ENCODE measurements at places on chromosomes 6 and 20. TPM values are rescaled to one million over a fixed set of nuclear protein-coding genes. Genes with fewer than 3 reads are reported as not detected.

GRCh38 chr6:56804996-56805395 is 149.9 kb upstream of the BEND6 start:
- DNase-seq: no peak

GRCh38 chr6:148347441-148348054 is 4.9 kb downstream of the SASH1 start:
- no peak for DNase-seq

DNA sequence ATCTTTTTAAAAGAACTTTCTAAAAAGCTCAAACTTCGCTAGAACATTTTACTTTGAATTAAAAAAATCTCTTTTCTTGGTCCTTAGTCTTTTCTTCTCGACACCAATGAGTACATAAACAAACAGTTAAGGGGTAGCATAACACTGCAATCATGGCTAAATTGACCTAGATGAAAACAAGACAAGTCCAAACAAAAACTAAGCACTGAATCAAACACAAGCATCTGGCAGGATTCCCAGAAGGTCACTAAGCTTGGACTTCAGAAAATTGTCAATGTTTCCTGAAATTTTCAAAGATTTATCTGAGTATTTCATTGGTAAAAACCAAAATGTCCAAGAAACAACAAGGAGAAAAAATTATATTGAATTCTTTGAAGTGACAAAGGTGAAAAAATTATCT is 5.0 kb downstream of the COL21A1 start:
- DNase-seq: no peak

GRCh38 chr20:1524004-1524403 is 32.8 kb upstream of the SIRPB2 start:
- no peak for DNase-seq

GRCh38 chr6:151300267-151300991 is 60.7 kb downstream of the AKAP12 start:
- DNase-seq: no peak

- no peak for DNase-seq
These were observed 889.1 kb upstream of the MAP3K7 start for GRCh38 chr6:91476000-91476399.

DNA sequence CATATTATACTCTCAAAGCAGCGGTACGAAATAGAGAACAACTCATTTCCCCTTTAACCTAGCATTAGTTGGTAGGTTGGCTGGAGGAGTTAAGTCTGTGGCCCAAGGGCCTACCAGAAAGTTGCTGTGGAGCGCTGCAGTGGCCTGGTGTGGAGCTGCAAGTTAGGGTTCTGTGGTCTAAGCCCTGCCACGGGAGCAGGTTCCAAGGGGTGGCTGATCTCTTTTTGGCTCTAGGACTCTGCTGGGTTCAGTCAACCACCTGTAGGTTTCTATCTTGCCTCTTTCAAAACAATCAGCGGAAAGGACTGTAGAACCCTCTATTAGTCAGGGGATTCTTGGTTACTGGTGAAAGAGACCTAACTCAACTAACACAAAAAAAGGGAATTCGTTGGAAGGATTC is 54.5 kb upstream of the TULP4 start:
- DNase-seq: no peak

- DNase-seq: no peak
These were observed 21.1 kb upstream of the EDN1 start for GRCh38 chr6:12269110-12269509.

- no peak for DNase-seq
These were observed 64.1 kb upstream of the BEND6 start for GRCh38 chr6:56890683-56891429.

DNA sequence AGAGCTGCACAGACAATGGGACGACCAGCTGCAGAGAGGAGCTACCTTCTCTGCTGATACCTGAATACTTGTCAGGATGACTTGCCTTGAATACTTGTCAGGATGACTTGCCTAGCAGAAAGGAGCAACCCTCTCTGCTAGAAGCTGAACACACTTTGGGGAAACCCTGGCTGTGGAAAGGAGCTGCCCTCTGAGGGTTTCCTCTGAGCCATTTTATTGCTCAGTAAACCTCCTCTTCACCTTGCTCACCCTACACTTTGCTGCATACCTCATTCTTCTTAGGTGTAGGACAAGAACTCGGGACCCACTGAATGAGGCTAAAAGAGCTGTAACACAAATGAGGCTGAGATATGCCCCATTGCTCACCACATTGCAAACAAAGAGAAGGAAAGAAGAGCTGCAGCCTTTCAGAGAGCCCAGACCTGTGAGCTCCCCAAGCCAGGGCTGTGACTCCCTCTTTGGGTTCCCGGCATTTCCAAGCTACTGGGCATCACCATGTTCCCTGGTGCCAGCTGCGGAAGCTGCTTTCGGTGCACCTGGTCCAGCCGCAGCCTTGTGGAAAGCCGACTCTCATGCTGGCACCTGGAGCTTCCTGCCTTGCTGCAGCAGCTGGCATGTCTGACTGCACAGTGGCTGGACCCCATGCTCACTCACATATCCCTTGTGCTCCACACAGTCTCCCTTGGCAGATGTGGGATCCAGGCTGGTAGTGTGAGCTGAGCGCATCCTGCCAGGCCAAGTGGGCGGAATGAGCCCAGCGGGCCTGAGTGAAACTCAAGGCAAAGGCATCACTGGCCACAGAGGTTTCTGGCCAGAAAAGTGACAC is 106.7 kb upstream of the AHI1 start:
- DNase-seq: no peak

DNA sequence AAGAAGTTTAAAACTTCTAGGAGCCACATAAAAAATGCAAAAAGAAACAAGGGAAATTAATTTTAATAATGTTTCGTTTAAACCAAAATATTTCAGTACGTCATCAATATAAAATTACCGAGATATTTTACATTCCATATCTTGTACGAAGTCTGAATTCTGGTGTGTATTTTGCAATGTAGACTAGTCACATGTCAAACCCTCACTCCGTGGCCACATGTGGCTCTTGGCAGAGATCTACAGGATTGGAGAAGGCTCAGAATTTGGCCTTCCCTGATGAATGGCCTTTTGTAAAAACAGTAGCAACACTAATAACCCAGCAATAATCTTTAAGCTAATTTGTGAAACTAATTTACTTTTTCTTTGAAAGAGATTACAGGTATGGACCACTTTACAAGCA is 217.1 kb downstream of the PRL start:
- DNase-seq: no peak

- no peak for DNase-seq
These were observed 654 bp downstream of the CST11 start for GRCh38 chr20:23451956-23452487.

- no peak for DNase-seq
These were observed 664.2 kb downstream of the QKI start for GRCh38 chr6:164078532-164079274.

GRCh38 chr20:39619271-39619785 is 657.2 kb downstream of the DHX35 start:
- DNase-seq: no peak

DNA sequence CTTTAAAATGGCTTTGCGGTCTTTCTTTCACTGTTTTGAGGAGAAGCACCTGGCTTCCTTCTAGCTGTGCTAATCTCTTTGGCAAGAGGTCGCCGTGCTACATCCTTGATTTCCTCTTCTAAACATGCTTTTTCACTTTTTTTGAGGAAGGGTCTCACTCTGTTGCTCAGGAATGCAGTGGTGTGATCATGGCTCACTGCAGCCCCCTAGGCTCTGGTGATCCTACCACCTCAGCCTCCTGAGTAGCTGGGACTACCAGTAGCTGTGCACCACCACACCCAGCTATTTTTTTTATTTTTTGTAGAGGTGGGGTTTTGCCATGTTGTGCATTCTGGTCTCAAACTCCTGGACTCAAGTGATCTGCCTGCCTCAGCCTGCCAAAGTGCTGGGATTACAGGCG is 40.5 kb downstream of the RSPH3 start:
- no peak for DNase-seq

DNA sequence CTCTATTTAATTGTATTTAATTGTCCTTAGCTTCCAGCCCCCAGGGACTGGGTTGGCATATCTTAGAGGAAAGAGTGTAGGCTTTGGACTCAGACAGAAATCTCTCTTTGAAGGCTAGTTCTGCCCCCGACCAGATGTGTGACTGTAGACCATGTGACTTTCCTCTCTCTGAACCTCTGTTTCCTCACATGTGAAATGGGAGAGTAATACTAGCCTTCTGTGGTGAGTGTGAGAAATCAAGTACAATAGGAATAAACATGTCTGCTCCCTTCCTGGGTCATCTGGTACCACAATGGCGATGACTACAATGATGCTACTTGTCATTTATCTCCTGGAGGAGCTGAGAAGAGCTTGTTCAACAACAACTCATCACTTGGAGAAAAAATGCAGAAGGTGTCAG is 179.9 kb downstream of the LRFN2 start:
- DNase-seq: no peak

DNA sequence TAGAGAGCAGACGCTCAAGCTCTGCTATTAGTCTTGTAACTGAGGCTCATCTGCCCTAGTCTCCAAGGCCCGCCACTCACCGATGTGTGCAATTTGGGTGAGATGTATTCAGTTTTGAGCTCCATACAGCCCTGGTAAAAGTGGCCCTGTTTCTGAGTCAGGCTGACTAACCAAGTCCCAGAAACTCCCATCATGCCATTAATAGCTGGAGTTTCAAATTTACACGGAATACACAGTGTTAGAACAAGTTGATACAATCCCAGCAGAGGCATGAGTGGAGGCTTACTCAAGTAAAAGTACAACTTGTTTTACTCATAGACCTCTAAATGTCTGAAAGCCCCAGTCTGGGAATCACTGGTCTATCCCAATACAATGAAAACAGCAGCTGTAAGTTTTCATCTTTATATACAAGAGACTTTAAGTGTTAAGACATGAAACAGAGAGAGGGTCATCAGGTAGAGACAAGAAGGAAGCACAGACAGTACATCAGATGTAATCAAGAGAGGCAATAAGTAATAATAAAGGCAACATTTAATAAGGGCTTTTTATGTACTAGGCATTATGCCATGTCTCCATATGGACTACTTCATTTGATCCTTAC is 42.4 kb downstream of the RTN4IP1 start:
- no peak for DNase-seq

DNA sequence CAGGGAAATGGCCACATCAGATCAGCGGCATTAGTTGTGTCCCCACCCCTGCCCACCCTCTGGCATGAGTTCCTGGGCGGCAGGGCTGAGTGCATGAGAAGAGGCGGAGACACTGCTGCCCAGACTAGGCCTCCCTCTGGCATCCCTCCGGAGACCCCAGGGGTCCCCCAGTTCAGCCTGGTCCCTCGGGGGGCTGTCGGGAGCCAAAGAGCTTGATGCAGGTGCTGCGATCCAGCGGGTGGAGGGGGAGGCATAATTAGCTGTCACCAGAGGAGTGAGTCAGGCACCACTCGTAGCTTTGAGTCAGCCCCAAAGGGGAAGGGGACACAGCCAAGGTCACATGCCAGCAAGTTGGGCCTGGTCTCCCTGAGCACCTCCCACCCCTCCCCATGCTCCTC is 34.5 kb downstream of the DLGAP4 start:
- DNase-seq: no peak

GRCh38 chr6:32177183-32177787 is 920 bp upstream of the RNF5 start:
- no peak for DNase-seq

GRCh38 chr6:3545156-3545555 is 88.3 kb upstream of the SLC22A23 start:
- DNase-seq: no peak

DNA sequence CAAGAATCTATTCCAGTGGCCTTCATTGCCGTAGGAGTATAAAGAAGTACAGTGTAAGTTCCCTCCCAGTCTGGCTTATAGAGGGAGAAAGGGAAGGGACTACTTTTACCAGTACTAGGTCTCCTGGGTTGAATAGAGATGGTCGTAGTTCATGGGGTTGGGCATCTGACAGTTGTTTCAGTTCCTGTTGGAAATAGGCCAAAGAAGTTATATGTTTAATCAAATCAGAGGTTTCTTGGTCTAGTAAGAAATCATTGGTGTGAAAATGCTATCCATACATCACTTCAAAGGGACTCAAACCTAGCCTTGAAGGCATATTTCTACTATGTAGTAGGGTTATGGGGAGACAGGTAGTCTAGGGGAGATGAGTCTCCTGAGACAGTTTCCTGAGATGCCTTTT is 45.6 kb upstream of the MAN1A1 start:
- DNase-seq: no peak

- no peak for DNase-seq
These were observed 842.2 kb downstream of the EPHA7 start for GRCh38 chr6:92577077-92577719.

Gene MYLK4
- 0.56 TPM for total RNA-seq

Gene SLC22A1
- 2.6 TPM for total RNA-seq

Gene FAM229B
- total RNA-seq: 13.6 TPM

Gene DTNBP1
- 25.9 TPM for total RNA-seq

Gene SLC22A2
- not detected for total RNA-seq

Gene ASIP
- not detected for total RNA-seq

Gene CSNK2A1
- total RNA-seq: 86.3 TPM

Gene FAM162B
- total RNA-seq: 14.9 TPM

Gene SERPINB6
- 160 TPM for total RNA-seq

Gene FAM217A
- not detected for total RNA-seq

Data from lower lobe of right lung (tissue), 2 donors.